ENCODE measurements at places on chromosomes 11 and 22. TPM values are rescaled to one million over a fixed set of nuclear protein-coding genes. Genes with fewer than 3 reads are reported as not detected.

Gene TRPM5
- total RNA-seq, result not detected

DNA sequence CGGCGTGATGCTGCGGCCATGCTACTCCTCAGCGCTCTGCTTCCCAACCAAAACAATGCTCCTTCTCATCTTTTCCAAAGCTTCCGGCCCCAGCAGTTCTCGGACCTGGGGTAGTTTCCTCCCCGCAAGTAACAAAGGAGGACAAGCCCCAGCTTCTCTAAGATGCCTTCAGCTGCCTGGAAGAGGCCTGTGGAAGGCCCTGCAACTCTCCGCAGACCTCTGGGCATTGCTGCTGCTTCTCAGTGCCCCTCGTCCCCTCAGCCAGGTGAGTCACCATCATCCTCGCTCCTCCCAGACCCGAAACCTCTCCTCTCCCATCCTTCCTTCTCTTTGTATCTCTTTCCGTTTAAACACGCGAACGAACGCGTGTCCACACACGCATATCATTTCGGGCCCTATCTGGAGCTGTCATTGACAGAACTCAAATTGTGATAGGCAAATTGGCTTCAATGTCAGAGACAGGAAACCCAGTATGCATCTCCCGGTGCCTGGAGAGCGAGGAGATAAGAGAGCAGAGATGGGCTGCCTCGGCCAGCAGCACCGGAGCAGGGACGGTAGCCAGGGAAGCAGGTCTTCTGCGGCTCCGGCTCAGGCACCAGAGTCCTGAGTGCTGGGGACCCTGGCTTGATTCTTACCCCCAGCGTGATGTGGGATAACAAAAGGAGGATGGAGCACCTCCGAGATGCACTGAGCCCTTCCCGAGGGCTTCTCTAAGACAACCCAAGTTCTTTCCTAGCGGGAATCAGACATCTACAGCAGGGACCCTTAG is 22.0 kb upstream of the JAM3 start:
- peaks cover 2% of the 10 kb centered on the region for H3K4me1 ChIP-seq
- peak overlapping the region; percentile 48 for H3K27ac ChIP-seq
- DNase-seq, result no peak
- H3K36me3 ChIP-seq, result no peaks in the 10 kb centered on the region

- no peak overlapping the region for H3K4me3 ChIP-seq
- no peaks in the 10 kb centered on the region for H3K4me1 ChIP-seq
- H3K27ac ChIP-seq, result no peak overlapping the region
- peaks cover 13% of the 10 kb centered on the region for H3K27me3 ChIP-seq
Measured at GRCh38 chr11:1198561-1199240, 24.2 kb upstream of the MUC5B start.

- no peaks in the 10 kb centered on the region for H3K27me3 ChIP-seq
- no peak for DNase-seq
- peak overlapping the region; percentile 84 for H3K27ac ChIP-seq
- peaks cover 13% of the 10 kb centered on the region for H3K4me1 ChIP-seq
- no peak overlapping the region for H3K4me3 ChIP-seq
- no peaks in the 10 kb centered on the region for H3K36me3 ChIP-seq
Measured at GRCh38 chr22:42319386-42319785, 48.9 kb upstream of the TCF20 start.

DNA sequence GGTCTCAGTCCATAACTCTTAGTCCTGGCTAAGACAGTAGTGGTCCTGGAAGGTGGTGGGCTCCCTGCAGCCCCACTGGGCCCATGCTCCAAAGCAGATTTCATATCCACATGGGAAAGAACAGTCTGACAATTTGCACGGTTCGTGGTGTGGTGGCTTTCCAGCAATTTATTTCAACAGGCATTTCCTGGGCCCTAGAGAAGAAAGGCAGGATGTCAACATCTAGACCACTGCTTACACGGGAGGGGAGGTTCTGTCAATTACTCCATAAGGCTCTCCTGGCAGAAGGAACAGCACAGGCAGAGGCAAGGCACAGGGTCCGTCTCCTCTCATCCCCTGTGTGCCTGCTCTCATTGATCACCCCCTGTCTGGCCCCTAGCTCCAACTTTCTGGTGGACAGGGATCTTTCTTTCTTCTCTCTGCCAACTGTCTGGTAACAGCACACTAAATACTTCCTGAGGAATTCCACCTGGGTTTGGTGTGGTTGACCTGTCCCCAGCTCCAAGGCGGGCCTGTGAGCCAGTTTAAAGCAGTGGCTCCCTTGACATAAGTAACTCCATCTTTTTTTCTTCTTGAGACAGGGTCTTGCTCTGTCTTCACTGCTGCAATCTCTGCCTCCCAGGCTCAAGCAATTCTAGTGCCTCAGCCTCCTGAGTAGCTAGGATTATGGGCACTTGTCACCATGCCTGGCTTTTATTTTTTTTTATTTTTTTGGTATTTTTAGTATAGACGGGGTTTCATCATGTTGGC is 5.1 kb upstream of the A4GALT start:
- H3K27ac ChIP-seq, result no peak overlapping the region
- no peak overlapping the region for H3K4me3 ChIP-seq
- H3K27me3 ChIP-seq, result no peaks in the 10 kb centered on the region
- no peaks in the 10 kb centered on the region for H3K36me3 ChIP-seq
- DNase-seq, result no peak

DNA sequence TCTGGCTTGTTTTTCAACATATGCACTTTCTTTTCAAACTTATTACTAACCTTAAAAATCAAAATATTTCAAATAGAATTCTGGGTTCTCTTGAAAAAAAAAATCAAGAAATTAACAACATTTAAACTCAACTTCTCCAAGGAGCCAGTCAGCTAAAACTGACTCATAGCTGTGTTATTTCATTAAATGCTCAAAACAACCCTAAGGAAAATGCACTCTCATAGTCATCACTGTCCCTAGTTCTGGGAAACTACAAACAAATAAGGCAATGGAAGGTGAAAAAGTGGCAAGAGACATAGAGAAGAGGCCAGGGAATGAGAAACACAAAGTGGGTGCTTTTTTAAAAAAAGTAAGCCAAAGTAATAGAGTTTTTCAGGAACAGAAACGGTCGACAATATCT is 4.1 kb upstream of the ARHGAP20 start:
- no peak overlapping the region for H3K4me3 ChIP-seq
- H3K36me3 ChIP-seq, result no peaks in the 10 kb centered on the region
- H3K4me1 ChIP-seq, result no peaks in the 10 kb centered on the region
- no peak overlapping the region for H3K27ac ChIP-seq

GRCh38 chr11:122354025-122354697 is 238.1 kb upstream of the BLID start:
- H3K27ac ChIP-seq, result no peak overlapping the region
- no peaks in the 10 kb centered on the region for H3K36me3 ChIP-seq
- H3K27me3 ChIP-seq, result no peaks in the 10 kb centered on the region
- H3K4me1 ChIP-seq, result no peaks in the 10 kb centered on the region

GRCh38 chr11:596374-596773 is 19.4 kb downstream of the IRF7 start:
- DNase-seq, result no peak
- H3K4me3 ChIP-seq, result no peak overlapping the region
- no peaks in the 10 kb centered on the region for H3K4me1 ChIP-seq
- H3K36me3 ChIP-seq, result peaks cover 4% of the 10 kb centered on the region
- no peaks in the 10 kb centered on the region for H3K27me3 ChIP-seq

GRCh38 chr22:36840106-36840505 is 20.7 kb upstream of the NCF4 start:
- DNase-seq, result no peak
- H3K4me1 ChIP-seq, result no peaks in the 10 kb centered on the region
- no peak overlapping the region for H3K27ac ChIP-seq
- no peaks in the 10 kb centered on the region for H3K27me3 ChIP-seq
- H3K4me3 ChIP-seq, result no peak overlapping the region

- H3K4me3 ChIP-seq, result no peak overlapping the region
- H3K4me1 ChIP-seq, result no peaks in the 10 kb centered on the region
- no peak overlapping the region for H3K27ac ChIP-seq
- no peaks in the 10 kb centered on the region for H3K27me3 ChIP-seq
- DNase-seq, result no peak
Measured at GRCh38 chr22:46504584-46504983, 32.8 kb downstream of the CELSR1 start.

Gene MUC5B
- total RNA-seq, result not detected

- no peaks in the 10 kb centered on the region for H3K36me3 ChIP-seq
- H3K27me3 ChIP-seq, result no peaks in the 10 kb centered on the region
- peak overlapping the region; percentile 78 for H3K27ac ChIP-seq
- no peak for DNase-seq
- H3K4me1 ChIP-seq, result no peaks in the 10 kb centered on the region
- H3K4me3 ChIP-seq, result no peak overlapping the region
Measured at GRCh38 chr11:130519128-130519932, 70.9 kb downstream of the ADAMTS15 start.

DNA sequence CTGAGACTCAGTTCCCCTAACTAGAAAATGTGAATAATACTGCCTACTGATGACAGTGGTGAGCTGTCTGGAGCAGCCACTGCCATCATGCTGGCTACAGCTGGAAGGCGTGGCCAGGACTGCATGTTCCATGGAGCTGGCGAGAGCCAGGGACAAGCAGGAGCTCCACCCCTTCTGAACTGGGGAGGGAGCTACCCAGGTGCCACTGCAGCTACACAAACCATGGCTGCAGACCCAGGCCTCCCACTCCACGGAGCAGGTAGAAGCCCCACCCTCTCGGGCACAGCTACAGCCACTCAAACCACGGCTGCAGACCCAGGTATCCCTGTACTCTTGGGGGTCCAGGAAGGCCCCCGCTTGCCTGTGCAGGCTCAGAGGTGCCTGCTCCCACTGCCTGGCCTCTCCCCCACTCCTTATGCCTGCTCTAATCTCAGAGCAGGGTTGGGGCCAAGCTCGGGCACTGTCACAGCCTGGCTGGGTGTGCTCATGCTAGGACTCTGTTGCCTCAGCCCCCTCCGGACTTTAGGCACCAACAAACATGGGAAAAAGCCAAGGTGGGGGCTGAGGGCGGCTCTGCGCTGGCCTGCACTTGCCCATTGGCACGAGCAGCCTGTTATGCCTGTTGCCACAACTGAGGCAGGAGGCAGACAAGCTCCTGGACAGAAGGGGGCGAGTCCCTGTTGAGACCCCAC is 51.7 kb downstream of the RAB30 start:
- H3K27me3 ChIP-seq, result no peaks in the 10 kb centered on the region
- H3K4me1 ChIP-seq, result peaks cover under 1% of the 10 kb centered on the region
- H3K36me3 ChIP-seq, result no peaks in the 10 kb centered on the region
- H3K27ac ChIP-seq, result peak overlapping the region; percentile 0
- no peak overlapping the region for H3K4me3 ChIP-seq

Gene APOL2
- 73.8 TPM for total RNA-seq

DNA sequence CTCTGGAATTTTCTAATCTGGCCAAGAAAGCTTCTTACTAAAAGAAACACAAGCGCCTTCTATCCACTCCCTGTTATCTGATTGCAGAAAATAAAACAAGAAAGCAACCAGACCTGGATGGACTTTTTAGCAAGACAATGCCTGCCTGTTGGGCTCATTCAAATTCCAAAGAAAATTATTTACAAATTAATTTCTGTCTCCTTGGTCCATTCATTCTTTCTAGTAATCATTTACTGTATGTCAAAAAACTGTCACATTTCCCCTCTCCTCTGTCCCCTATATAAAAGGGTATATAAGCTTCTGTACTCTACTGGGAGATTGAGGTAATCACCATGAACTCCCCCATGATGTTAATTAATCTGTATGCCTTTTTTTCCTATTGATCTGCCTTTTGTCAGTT is 279.9 kb downstream of the DLG2 start:
- DNase-seq, result no peak
- H3K4me3 ChIP-seq, result no peak overlapping the region
- H3K27ac ChIP-seq, result no peak overlapping the region

GRCh38 chr11:61873588-61874376 is 17.6 kb downstream of the FADS3 start:
- no peak overlapping the region for H3K27ac ChIP-seq
- no peak overlapping the region for H3K4me3 ChIP-seq
- no peaks in the 10 kb centered on the region for H3K27me3 ChIP-seq
- H3K36me3 ChIP-seq, result no peaks in the 10 kb centered on the region
- DNase-seq, result no peak

Data from breast epithelium (tissue), 4 donors.